ENCODE measurements at places on chromosomes 2 and 18.

GRCh38 chr2:25598911-25599310 is 74.5 kb downstream of the DTNB start:
- no peak for DNase-seq

GRCh38 chr2:33784488-33784887 is 185.4 kb upstream of the FAM98A start:
- no peak for DNase-seq

DNA sequence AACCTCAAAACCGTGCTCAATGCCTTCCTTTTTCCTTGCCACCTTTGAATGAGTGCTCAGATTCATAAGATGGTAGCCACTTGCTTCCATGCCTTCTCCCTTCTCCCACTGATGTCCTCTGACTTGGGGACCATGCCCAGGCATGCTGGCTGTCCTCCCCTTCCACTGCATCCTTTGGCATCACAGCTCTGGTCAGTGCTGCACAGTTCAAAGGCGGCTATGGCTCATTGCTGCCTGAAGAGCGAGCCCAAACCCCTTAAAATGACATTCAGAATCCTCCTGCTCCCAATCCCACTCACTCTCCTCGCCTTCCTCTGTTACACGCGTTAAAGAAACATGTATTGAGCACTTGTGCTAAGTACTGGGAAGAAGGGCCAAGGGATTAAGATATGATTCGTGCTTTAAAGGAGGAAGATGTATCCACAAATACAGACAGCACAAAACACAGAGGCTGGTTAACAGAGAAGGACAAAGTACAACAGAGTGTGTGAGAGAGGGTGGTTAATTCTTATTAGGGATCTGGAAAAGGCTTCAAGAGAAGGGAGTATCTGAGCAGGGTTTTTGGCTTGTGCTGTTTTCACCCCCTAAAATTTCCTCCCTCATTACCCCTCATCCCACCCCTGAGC is 81.8 kb downstream of the CERKL start:
- DNase-seq = no peak

DNA sequence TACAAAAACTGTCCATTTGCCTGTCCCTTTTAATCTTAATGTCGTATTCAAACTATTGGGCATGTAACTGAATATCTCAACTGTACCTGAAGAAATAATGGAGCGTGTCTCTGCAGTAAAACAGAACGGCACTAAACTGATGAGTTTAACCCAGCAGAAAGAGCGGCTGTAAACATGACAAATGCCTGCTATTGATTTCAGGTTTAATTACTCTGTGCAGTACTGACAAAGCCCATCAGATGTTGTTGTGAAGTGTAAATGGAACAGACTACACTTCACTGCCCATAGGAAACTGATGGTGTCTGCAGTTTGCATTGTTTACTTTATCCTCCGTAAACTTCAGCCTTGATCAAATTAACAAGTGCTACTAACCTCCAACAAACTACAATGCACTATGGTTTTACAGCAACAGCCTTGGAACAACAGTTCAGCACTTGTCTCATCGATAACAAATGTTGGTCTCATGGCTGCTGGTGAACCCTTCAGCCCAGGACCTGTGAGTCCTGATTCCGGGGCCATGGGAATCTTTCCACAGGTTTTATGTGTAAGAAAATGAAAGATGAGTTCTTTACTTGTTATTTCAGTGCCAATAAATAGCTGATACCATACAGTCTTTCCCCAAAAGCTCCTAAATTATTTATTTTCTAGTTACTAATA is 316.5 kb downstream of the CCDC178 start:
- DNase-seq = no peak

DNA sequence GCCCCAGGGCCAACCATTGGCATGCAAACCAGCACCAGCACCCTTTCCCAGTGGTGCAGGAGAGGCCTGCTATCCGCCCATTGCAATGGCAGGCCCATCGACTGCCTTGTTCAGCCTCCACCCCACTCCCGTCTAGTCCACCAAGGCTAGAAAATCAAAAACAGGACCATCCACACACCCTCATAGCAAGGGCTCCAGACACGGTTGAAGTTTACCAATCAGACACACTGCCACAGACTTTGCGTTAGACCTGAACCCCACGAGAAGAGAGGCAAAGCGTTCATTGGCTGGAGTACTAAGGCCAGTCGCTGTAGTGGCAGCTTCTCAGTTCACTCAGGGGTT is 95.3 kb upstream of the TEX51 start:
- DNase-seq = no peak

GRCh38 chr2:189506514-189506976 is 65.3 kb downstream of the WDR75 start:
- no peak for DNase-seq

DNA sequence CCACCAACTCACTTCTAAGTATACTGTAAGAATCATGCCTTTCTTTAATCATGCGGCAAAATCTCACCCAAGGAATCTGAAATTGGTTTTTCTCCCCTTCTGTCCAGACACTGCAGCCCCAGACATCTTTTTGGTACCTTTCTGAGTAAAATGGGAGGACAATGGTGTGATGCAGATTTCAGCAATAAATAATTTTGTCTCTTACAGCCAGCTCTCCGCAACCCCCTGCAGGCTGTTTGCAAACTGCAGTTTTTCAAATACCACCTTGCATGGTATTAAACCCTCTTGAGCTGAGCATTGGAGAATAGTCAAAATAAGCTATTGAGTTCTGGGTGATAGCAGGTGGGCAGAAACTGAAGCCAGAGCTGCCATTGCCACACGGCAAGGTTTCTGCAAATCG is 32.2 kb downstream of the GPR39 start:
- DNase-seq = peak; percentile 39

GRCh38 chr2:237744270-237744612 is 54.3 kb upstream of the RBM44 start:
- DNase-seq = no peak

DNA sequence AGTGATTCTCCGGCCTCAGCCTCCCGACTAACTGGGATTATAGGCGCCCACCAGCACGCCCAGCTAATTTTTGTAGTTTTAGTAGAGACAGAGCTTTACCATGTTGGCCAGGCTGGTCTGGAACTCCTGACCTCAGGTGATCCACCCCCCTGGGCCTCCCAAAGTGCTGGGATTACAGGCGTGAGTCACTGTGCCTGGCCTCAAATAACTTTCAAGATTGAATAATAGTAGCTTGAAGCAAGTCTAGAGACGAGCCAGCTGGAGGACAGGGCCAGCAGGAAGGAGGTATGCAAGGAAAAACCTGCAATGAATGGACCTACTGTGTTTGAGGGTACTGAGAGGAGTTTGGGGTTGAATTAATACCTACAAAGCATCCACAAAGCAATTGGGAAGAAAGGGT is 87.5 kb downstream of the MSH2 start:
- no peak for DNase-seq

- DNase-seq = no peak
These were observed 22.8 kb downstream of the ATP8B1 start for GRCh38 chr18:57780318-57780705.

- DNase-seq = no peak
These were observed 37.1 kb downstream of the ANO7 start for GRCh38 chr2:241225545-241225944.

All from NAMALWA (cell line).